ENCODE measurements at places on chromosomes 5 and 9. TPM values are rescaled to one million over a fixed set of nuclear protein-coding genes. Genes with fewer than 3 reads are reported as not detected.

The CMYA5 gene
- 0.04 TPM for polyA plus RNA-seq

- DNase-seq = no peak
These were observed 25.2 kb downstream of the PRRC2B start for GRCh38 chr9:131419026-131419614.

DNA sequence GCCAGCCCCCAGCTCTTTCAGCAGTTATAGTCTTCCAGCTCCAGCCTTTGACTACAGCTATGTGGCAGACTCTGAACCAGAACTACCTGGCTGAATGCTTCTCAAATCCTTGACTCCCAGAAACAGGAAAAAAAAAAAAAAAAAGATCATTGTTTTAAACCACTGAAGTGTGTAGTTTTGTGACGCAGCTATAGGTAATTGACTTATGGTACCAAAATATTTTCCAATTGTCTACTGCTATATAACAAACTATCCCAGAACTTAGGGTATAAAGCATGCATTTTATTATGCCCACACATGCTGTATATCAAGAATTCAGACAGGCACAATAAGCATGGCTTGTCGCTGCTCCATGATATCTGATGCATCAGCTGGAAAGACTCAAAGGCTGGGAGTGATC is 127.1 kb upstream of the POC5 start:
- DNase-seq = no peak

DNA sequence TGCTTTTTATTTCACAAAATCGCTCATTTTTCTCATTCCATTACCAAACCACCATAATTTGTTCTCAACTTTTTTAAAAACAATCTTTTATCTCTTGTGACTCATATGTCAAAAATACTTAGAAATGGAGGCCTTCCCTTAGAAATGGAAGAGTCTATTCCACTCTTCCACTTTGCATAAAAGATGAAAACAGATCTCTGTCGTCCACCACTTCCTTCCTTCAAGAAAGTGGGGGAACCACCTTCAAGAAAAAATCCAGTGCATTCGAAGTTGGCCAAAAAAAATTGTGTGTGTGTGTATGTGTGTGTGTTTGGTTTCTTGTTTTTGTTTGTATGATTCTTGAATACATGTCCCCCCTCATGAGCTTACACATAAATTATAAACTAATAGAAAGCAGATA is 628.8 kb upstream of the DMAC1 start:
- DNase-seq = no peak

The PHF24 gene
- polyA plus RNA-seq = not detected

DNA sequence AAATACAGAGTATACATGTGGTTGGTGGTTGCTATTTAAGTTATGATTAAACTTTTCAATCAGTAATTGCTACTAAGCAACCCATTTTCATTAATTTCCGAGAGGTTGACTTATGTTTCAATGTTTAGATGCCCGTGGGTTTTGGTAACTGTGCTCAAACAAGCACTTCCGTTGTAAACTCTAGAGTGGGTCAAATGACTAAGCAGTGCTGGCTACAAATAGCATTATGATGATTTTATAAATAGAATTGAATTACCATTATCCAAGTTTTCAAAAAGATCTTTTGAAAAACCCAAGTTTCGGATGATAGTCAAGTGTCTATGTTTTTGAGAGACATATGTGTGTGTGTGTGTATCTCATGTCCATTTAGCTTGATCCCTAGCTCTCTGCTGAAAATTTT is 2369.4 kb upstream of the ACO1 start:
- no peak for DNase-seq

DNA sequence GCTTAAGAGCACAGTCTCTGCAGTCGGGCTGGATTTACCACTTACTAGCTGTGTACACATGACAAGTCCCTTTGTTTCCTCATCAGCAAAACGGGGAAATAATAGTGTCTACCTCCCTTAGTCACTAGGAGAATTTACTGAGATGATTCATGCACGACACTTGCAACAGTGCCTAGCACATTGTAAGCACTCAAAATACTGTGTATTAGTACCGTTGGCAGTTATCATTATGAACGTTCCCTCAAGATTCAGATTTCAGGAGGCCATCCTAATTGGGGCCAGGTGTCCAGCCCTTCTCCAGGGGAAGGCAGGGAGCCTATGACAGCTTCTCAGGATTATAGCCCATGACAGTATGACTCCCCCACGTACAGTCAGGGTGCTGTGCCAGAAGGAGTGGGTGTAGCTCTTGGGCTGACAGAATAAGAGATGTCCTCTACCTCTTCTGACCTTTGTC is 164.3 kb downstream of the DOCK2 start:
- DNase-seq = no peak

The CCDC171 gene
- 0.19 TPM for polyA plus RNA-seq

GRCh38 chr5:148471379-148471778 is 87.6 kb downstream of the FBXO38 start:
- DNase-seq = peak; percentile 64

- no peak for DNase-seq
These were observed 48.9 kb downstream of the PDE6A start for GRCh38 chr5:149895416-149896345.

The HDAC3 gene
- 74.7 TPM for polyA plus RNA-seq

The MARCOL gene
- not detected for polyA plus RNA-seq

- no peak for DNase-seq
These were observed 13.4 kb downstream of the MAN2A1 start for GRCh38 chr5:109703166-109703565.

The AQP3 gene
- 1.9 TPM for polyA plus RNA-seq

- DNase-seq = no peak
These were observed 78.5 kb downstream of the ERP44 start for GRCh38 chr9:100020121-100020795.

DNA sequence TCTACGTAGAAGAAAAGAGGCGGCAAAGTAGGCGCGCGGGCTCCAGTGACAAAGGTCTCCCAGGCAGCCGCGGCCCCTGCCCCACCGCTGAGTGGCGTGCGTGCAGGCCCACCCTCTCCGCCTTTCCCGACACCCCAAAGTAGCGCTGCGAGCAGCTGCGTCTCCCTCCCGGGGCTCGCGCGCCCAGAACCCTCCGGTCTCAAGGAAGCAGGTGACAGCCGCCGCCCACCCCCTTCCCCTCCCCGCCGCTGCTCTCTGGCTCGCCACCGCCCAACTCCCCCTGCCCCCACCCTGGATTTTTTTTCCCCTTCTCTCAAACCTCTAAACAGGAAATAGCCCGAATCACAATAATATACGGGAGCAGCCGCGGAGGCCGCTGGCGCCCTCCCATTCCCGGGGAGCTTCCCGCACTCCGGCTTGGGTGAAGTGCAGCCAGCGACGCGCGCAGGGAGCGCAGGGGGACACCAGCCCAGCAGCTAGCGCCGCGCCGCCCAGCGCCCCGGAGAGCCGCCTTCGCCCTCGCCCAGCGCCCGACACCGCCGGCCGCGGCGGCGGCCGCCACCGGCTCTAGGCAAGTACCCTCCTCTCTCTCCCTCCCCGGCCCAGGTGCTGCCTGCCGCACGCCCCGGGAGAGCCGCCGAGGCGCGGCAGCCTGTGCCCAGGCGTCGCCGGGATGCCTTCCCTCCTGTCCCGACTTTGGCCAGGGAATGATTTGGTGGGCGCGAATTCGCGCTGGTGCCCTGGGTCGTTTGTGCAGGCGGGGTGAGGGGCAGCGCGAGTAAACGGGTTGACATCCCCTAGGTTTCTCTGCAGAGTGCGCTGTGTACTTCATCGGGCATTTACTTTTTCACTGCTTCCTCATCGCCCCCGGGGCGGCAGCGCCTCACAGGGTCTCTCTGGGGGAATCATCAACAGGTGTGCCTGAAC is 52.7 kb upstream of the TJP2 start:
- DNase-seq = peak; percentile 74
